ENCODE measurements at places on chromosomes 16 and 17. TPM values are rescaled to one million over a fixed set of nuclear protein-coding genes. Genes with fewer than 3 reads are reported as not detected.

The CCL2 gene
- total RNA-seq = not detected

The BRIP1 gene
- 18.5 TPM for total RNA-seq

The STH gene
- not detected for total RNA-seq

The DPEP2NB gene
- not detected for total RNA-seq

The SIAH1 gene
- total RNA-seq = 13.7 TPM

The FAM117A gene
- 41.0 TPM for total RNA-seq

The SPN gene
- total RNA-seq = 352 TPM

The ZG16 gene
- total RNA-seq = not detected

The GDPD3 gene
- 14.1 TPM for total RNA-seq

The CRHR1 gene
- not detected for total RNA-seq

The C17orf100 gene
- 4.3 TPM for total RNA-seq
